Left cardiac atrium (tissue), 4 donors: ENCODE measurements at places on chromosomes 1 and 21. TPM values are rescaled to one million over a fixed set of nuclear protein-coding genes. Genes with fewer than 3 reads are reported as not detected.
A peak's percentile ranks its signal among the peaks of the same experiment; 100 is the strongest.

GRCh38 chr1:27360159-27361043, 6.4 kb downstream of the MAP3K6 start:
- DNase-seq: peak; percentile 58

GRCh38 chr1:32066489-32066873, 6.3 kb upstream of the TMEM39B start:
- peak; percentile 83 for DNase-seq

GRCh38 chr1:51328279-51328678, 2.1 kb downstream of the TTC39A start:
- no peak for DNase-seq

DNA sequence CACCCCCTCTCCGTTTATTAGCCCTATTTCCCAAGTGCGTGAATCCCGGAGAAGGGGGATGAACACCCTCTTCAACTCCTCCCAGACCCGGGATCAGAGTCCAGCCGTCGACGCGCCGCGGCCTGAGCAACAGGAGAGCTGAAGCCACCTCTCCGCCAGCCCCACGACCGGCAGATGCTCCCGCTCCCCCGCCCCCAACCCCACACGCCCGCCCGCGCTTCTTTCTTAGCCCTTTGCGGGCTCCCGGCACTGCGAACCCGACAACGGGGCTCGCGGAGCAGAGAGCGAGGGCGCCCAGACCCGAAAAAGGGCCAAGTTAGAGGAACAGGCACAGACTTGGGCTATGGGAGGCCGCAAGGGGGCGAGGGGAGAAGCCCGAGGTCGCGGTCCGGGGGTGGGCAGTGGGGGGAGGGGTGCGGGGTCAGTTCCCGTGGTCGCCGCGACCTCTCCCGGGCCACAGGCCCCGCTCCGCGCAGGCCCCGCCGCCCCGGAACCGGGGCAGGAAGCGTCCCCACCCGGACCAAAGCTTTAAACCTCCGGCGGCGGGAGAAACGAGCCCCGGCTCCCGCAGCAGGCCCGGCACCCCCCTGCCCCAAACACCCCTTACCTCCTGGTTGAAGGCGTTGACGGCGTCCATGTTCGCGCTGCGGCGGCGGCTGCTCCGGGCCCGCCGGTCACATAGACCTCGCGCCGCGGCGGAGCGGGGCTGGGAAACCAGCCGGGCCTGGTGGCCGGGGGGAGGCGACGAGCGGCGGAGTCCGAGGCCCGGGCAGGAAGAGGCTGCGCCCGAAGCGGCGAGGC, 662 bp downstream of the SCAF4 start:
- peak; percentile 61 for DNase-seq

Gene ZNF672
- total RNA-seq: 42.2 TPM

Gene FOXO6
- total RNA-seq: 1.8 TPM

GRCh38 chr1:165678509-165678908, 19.9 kb downstream of the ALDH9A1 start:
- DNase-seq: no peak

- DNase-seq: no peak
Observed at GRCh38 chr1:102842606-102843005, 265.7 kb downstream of the COL11A1 start.

- no peak for DNase-seq
Observed at GRCh38 chr1:77757603-77758002, 2.0 kb downstream of the USP33 start.

- peak; percentile 40 for DNase-seq
Observed at GRCh38 chr1:2382621-2383361, 8.6 kb downstream of the MORN1 start.

Gene PDE9A
- total RNA-seq: 6.0 TPM

GRCh38 chr21:31872452-31873274, at the start of gene HUNK:
Gene HUNK (plus strand): TSS chr21:31873020. CDS start chr21:31873675, 655 bp downstream.
- peak; percentile 30 for DNase-seq

- DNase-seq: no peak
Observed at GRCh38 chr21:35134309-35134708, 85.2 kb upstream of the RUNX1 start.

- DNase-seq: no peak
Observed at GRCh38 chr1:206032380-206033140, 8.9 kb upstream of the CTSE start.

Gene CGN
- total RNA-seq: 2.7 TPM

DNA sequence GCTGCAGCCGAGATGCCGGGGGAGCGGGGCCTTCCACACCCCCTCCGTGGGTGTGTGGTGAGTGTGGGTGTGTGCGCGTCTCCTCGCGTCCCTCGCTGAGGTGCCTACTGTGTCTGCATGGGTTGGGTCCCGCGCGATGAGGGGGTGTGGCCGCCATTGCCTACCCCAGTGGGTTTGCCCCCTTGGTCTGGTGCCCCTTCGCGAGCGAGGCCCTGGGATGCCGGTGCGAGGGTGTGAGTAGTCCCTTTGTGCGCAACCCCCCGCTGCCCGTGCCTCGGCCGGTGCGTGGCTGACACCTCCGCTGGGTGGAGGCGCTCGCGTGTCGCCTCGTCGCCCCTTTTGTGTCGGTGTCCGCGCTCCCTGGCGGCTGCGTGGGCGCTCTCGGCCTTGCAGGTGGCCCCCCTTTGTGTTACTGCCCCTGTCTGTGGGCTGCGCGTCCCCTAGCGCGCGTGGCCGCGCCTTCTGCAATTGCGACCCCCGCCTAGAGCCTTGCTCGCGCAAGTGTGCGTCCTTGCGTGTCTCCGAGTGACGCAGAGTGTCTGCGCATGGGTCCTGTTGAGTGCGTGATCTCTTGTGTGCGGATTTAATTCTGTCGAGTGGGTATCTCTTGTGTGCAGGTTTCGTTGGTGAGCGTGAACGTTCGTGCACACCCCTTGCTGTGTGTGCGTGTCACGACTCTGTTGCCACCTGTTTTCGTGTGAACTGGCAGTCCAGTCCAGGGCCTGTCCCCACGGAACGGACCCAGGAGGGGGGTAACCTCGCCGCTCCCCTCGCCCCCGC, 553 bp downstream of the TTC3 start:
- DNase-seq: peak; percentile 67

DNA sequence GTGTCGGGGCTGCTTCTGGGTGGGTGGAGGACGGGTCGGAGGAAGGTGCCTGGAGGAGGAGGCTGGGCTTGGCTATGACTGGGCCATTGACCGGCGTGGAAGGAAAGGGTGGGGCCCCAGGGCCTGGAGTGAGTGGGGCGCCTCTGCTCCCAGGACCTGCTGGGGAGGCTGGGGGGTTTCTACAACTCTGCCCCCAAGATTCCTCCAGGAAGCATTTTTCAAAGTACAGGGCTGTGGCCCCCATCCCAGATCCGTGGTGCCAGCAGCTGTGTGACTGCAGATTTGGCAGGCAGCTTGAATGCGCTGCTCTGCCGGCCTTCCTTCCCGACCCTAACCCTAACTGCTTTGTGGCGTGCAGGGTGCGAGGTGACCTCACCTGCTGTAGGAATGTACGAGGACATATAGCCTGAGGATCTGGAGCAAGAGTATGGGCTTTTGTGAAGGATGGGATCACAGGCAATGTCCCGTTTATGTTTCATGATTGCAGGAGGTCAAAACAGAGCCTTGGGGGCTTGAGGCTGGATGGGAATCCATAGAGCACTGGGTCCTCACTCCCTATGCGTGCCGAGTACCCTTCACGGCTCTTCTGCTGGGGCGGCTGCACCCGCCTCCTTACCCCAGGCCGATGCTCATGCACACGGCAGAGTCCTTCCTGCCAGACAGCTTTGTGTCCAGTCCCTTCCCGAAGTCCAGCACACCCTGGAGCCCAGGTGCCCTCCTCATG, 24.7 kb downstream of the TRPM2 start:
- no peak for DNase-seq

- DNase-seq: no peak
Observed at GRCh38 chr1:24490101-24490781, 12.4 kb upstream of the RCAN3 start.

GRCh38 chr1:237205400-237206064, 163.5 kb downstream of the RYR2 start:
- DNase-seq: peak; percentile 80

DNA sequence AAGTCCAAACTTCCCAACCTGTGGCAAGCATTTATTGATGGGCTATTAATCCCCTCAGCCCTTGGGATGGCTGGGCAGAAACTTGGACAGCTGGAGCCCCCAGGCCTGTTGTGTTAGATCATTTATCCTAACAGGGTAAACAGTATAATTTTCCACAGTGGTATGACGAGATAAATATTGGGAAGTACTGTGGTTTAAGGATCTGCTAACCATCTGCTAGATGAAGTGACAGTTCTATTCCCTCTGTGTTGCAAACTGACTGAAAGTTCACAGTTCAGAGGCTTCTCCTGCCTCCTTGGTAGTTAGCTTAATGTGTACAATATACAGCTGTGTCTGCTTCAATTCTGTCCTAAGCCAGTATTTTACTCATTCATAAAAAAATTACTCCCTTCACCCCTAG, 127.5 kb upstream of the CHODL start:
- DNase-seq: no peak

GRCh38 chr1:44029260-44029910, 1.9 kb downstream of the SLC6A9 start:
- no peak for DNase-seq

Gene LEPROT
- 55.0 TPM for total RNA-seq

GRCh38 chr1:234573711-234574299, 36.2 kb downstream of the IRF2BP2 start:
- DNase-seq: no peak

GRCh38 chr1:220914283-220915116, 35.3 kb downstream of the HLX start:
- no peak for DNase-seq
